ENCODE measurements at places on chromosomes 3 and 15. TPM values are rescaled to one million over a fixed set of nuclear protein-coding genes. Genes with fewer than 3 reads are reported as not detected.

DNA sequence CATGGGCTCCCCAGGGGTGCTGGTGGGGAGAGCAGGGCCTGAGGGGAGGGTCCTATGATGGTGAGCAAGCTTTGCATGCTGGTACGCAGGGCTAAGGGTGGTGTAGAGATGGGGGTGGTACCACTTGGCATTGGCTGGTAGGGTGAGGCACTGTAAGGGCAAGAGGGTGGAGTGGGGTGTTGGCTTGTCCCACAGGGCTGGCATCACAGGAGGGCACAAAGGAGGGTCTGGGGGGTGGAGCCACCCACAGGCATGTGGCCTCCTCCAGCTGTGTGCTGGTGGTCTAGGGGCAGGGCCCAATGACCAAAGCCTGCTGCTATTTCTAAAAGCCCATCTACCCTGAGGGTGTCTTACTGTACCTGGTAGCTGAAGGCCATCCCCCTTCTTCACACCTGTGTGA is 65.2 kb upstream of the SEC13 start:
- DNase-seq: no peak

DNA sequence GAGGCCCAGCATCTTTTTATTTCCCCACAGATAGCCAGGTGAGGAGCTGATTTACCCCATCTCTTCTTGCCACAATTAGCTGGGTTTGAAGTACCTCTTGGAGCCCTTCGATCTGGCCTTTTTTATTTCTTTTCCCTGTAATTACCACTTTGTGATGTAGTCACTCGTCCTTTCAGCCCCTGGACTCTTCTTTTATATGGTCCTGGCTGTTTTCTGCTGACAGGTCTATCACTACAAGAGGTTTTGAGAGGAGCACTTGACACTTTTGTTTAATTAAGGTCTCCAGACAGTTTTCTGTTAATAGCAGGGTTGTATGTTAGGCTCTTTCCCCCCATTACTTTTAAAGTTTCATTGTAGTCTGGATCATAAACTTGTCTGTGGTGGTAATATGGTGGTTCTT is 11.8 kb downstream of the ATXN7 start:
- DNase-seq: no peak

GRCh38 chr3:1600206-1600605 is 498.5 kb upstream of the CNTN4 start:
- DNase-seq: no peak

DNA sequence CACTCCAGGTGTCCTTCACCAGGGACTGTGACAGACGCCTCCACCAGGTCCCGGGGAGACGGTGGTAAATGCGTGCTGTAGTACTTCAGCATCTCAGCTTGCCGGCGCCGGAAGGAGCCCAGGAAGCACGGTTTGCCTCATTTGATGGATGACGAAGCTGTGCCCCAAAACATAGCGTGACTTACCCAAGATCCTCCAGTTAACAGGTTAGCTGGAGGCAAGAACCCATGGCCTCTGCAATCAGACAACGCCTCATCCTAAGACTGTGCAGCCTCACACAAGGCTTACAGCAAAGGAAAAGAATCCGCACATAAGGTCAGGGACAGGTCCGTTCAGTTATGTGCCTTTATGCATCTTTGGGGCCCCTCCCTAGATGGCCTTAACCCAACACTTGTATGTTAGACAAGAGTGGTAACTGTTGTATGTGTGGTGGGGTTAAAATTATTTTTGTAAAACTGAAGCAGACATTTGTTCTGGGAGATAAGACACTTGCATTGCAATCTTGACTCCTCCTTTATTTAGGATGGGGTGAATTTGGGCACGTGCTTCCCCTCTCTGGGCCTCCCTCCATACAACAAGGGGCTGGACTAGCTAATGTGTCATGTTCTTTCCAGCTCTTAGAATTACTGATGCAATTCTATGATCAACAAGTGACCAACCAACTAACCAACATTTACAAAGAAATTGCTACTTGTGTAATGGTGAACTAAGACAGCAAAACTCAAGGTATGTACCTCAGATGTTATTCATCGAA is 39.4 kb downstream of the VGLL4 start:
- peak; percentile 51 for DNase-seq

DNA sequence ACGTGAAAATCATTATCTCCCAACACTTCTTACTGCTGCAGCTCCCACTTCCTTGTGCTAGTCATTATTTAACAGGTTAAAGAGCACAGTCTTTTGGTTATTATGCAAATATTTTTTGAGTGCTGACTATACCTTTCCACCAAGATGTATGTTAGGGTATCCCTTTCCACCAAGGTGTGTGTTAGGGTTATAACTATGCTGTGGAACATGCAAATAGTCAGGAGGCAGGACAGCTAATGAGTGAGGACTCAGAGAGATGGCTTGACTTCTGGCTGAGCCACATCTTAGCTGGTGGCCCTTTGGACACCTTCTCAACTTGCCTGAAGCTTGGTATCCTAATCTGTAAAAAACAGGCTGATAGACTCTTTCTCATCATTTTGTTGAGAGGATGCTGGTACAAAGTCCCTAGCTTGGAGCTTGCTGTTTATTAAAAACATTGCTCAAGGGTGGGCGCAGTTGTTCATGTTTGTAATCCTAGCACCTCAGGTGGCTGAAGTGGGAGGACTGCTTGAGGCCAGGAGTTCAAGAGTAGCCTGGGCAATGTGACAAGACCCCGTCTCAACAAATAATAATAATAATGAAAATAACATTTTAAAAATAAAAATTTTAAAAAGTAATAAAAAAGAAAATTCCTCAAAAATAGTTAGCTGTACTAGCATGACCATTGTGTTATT is 160.5 kb upstream of the ADAMTS9 start:
- no peak for DNase-seq

DNA sequence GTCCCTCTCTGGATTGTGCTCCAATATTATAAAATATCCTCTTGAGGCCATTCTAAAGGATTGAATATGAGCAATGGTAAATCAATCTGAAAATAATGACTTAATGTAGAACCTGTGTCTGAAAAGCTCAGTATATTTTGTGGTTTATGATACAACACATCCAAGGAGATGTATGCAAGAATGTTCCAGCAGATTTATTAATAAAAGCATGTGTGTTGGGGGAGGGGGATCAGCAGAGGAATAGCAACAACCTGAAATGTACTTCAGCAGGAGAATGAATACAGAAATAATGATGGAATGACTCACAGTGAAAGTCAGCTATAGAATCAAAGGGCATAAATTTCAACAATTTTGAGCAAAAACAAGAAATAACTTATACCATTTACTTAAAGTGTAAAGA is 56.7 kb upstream of the NUDT16 start:
- no peak for DNase-seq

GRCh38 chr15:48307586-48307985 is 23.6 kb upstream of the DUT start:
- DNase-seq: no peak

IL5RA gene
- total RNA-seq: 2.5 TPM

GRCh38 chr3:123104550-123104949 is 37.7 kb downstream of the PDIA5 start:
- no peak for DNase-seq

DNA sequence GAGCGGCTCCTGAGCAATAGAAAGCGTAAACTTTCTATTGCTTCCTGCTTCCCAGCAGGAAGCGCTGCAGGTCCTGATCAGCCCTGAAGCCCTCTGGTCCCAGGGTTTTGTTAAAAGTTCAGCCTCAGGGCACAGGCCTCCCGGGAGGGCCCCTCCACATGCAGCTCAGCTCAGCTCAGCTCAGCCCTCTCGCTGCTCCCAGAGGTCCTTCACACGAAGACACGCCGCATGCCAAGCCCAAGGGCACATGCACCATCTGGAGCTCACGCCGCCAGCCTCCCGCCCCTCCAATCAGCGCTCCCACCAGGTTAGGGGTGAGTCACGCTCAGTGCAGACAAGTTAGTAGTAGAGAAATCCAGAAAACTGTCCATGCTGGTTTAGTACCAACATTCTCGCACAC is 12.7 kb downstream of the TKT start:
- no peak for DNase-seq

- no peak for DNase-seq
These were observed 14.3 kb upstream of the FBXL22 start for GRCh38 chr15:63582718-63583426.

- DNase-seq: no peak
These were observed 111.5 kb downstream of the NTRK3 start for GRCh38 chr15:88144921-88145653.

PIERCE2 gene
- 6.4 TPM for total RNA-seq

- no peak for DNase-seq
These were observed 107.8 kb downstream of the ZIC4 start for GRCh38 chr3:147298511-147298982.

GRCh38 chr3:98855806-98856400 is 45.6 kb downstream of the DCBLD2 start:
- DNase-seq: no peak

- DNase-seq: no peak
These were observed 89.4 kb downstream of the PDE8A start for GRCh38 chr15:85071061-85071460.

- no peak for DNase-seq
These were observed 10.4 kb upstream of the ZNF662 start for GRCh38 chr3:42895580-42895868.

GRCh38 chr15:74787251-74788041 is 5.6 kb downstream of the CSK start:
- DNase-seq: peak; percentile 84

CYP1A2 gene
- not detected for total RNA-seq

PLSCR2 gene
- total RNA-seq: not detected

DNA sequence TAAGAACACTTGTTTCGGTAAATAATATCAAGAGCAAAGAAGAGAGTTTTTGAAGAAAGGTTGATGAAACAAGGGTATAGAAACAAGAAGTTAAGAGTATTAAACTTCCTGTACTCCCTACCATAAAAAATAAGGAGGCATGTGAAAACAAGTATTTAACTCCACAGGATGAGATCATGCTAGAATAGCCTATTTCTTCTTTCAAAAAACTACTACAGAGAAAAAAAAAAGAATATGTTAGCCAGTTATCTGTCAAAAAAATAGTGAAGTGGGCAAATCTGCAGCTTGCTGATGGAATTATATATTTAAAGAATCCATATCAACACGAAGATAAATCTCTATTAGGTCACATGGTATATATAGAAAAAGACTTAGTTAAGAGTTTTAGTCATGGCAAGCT is 33.4 kb downstream of the SETD2 start:
- DNase-seq: no peak

NCKIPSD gene
- total RNA-seq: 49.8 TPM

DNA sequence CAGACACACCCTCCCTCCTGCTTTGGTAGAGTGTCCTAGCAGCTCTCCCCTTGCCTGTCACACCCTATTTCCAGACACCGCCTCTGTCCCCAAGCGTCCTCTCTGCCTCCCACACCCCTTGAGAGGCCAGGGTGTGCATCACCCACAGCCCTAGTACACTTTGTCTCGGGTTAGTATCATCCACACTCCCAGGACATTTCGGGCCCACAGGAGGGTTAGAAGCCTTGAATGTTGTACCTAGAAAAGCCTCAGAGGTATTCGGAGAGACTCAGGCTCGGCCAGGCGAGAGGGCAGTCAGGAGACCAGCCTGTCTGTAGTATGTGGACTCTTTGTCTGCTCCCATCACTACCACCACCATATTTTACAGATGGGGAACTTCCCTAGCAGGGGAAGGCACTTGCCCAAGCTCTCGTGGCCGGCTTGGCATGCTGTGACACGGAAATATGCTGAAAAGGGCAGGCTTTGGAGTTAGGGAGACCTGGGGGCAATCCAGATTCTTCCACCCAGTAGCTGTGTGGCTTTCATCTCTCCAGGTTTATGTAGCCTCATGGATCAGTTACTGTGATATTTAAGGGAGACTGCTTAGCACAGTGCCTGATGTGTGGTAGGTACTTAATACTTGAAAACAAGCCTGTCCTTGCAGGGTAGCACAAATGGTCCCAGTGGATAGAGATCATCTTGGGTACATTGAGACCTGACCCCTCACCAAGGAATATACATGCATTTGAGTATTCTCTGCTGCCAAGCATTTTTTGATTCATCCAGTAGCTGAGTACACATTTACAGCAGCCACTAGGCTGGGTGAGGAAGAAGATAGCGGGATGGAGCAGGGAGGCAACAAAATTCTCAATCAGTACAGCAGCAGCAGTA is 1.4 kb downstream of the TMEM43 start:
- no peak for DNase-seq

- no peak for DNase-seq
These were observed 17.2 kb downstream of the GCSAM start for GRCh38 chr3:112115806-112116383.

RBP2 gene
- not detected for total RNA-seq

OR5K2 gene
- not detected for total RNA-seq

APBA2 gene
- total RNA-seq: 0.17 TPM

DNA sequence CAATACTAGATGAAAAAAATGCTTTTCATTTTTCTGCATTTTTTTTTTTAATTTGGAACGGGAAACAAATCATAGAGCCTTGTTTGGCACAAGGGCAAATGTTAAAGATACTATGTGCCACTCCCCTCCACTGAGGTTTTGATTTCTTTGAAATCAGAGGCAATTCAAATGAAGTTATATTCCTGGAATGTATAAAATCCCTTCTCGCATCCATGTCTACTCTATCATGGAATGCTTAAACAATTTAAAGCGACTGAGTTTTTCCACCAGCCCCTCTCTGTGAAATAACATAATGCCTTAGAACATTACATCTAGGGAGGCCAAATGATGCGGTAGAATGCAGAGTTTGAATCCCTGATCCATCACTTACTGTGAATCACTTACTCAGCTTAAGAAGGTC is 69.7 kb downstream of the FMN1 start:
- no peak for DNase-seq

IL17RD gene
- 1.5 TPM for total RNA-seq

CKMT1A gene
- not detected for total RNA-seq

- DNase-seq: no peak
These were observed 19.9 kb upstream of the GOLGA8J start for GRCh38 chr15:30062881-30063280.

GRCh38 chr3:129658110-129658843 is 51.8 kb upstream of the PLXND1 start:
- DNase-seq: no peak

DNA sequence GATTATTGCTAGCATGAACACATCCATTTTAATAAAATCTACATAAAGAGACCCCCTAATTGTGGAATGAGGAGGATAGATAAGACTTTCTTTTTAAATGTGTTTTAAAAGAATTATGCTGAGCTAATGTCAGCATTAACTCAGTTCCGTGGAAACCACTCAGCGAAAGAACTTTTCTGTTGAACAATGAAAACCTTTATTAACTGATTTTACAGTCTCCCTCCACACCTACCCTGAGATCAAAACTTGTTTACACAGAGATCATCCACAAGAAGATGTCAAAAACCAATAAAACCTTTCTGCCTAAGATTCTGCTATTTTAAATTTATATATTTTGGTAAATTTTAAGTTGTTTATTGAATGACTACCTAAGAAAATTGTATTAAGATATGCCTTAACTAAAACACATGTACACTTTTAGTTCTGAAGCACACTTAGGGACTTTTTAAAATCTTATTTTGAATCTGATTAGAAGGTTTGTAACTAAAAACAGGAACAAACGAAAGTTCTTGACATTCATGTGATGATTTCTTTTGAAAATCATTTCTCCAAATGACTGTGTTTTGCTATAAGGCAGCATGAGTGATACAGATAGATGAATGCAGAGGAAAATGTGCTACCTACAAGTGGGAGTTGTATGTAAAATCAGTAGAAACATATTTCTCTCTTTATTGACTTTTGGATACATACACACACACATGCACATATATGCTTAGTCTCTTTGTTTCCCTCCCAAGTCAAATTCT is 369.0 kb downstream of the UNC13C start:
- no peak for DNase-seq
